Cardiac fibroblast (primary cell): ENCODE measurements at places on chromosomes 2 and 18.
A peak's percentile ranks its signal among the peaks of the same experiment; 100 is the strongest.

DNA sequence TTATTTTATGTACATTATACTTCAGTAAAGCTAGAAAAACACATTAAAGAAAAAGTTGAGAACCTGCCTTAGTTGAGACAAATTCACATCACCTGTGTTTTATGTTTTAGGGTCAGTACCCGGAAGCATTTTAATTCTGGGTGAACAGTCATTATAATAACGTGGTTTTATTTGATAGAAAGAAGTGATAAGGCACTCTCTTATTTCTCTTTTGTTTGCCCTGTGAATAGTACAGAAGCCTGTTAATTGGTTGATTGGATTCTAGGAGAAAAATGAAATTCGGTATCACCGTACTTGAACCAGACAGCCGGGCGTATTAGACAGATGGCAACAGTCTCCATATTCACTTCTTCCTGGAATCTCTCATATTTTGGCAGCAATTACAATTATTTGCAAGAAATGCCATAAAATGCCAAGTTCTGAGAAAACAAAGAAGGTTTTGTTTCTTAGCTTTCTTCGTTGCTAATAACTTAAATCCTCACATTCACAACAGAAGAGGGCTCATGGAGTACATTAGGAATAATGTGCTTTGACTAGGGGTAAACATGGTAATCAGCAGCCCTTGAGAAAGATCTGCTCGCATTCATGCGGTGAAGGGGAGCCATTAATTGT lies 168.7 kb upstream of the RASGRP3 start:
- DNase-seq, result peak; percentile 48

DNA sequence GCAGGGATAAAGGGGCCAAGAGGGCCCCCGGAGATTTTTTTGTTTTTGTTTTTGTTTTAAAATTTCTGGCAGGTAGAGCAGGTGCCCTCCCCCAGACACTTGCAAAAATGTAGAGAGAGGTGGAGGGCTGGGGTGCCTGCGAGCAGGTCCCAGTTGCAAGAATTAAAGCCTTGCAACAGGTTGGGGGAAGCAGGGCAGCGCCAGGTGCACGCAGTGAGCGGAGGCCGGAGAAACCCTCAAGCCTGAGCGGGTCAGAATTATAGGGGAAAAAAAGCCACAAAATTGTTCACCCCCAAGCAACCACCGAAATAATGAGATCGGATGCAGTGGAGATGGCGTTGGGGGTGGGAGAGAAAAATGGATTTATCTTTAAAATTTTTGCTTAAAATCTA lies 527 bp downstream of the IGFBP5 start:
- no peak for DNase-seq

DNA sequence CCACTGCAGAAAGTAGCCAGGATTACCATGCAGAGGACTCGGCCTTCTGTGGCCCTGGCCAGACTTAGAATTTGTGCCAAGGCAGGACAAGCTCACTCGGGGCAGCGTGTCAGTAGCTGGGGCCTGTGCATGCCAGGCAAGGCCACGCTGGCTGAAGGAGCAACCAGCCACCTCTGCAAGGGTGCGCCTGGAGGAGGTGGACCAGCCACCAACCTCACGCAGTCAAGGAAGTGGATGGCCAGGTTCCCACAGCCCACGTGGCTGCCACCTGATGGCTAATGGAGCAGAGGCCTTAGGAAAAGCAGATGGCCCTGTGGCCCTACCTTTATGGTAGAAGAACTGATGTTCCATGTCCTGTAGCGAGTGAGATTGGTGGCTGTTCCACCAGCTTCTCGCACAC lies 107.9 kb downstream of the CCDC74A start:
- no peak for DNase-seq

DNA sequence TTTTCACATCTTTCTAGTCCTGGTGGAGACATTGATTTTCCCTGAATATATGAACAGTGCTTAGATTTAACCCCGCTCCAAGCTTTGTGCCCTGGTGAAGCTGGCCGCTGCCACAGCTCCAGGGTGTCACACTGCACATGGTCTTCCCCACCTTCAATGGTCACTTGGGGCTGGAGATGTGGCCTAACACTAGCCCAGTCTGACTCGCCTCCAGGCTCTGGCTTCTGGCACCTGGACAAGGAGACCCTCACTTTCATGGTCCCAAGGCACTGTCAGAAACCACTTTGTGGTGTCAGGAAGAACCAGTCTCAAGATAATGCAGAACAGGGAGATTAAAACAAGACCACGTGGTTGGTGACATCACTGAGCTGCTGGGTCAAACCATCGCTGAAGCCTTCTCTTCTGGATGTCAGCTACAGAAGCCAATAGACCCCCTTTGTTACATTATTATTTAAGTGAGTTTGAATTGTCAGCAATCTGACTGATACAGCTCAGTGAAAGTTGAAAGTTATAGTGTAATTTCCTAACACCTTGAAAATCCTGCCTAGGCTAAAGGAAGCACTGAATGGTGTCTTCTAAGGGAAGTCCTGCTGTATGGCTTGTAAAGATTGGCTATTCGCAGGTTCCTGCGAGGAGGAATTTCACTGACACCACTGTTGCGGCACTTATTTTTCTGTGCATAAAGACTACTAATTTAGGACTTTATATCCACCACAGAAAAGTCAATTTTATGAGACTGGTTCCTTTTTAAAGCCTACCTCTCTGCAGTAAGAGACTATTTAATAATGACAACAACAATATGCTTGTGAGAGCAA lies 55.0 kb upstream of the CTDP1 start:
- no peak for DNase-seq

DNA sequence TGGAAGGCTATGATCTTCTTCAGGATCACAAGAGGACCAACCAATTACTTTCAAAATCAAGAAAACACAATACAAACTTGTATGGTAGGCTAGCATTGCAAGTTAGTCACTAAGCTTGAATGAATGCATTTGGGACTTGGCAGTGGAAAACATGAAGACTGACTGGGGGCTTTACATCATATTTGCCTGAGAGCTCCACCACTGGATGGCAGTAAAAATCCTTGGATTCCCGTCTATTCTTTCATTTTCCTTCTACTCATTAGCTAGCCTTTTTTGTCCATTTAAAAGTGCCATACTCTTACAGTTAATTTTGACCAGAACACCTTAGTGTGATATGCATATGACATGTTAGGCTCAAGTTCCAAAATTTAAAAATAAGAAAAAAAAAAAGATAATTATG lies 63.5 kb upstream of the RASGRP3 start:
- peak; percentile 86 for DNase-seq

GRCh38 chr2:233081232-233081730 lies 21.1 kb downstream of the INPP5D start:
- no peak for DNase-seq

DNA sequence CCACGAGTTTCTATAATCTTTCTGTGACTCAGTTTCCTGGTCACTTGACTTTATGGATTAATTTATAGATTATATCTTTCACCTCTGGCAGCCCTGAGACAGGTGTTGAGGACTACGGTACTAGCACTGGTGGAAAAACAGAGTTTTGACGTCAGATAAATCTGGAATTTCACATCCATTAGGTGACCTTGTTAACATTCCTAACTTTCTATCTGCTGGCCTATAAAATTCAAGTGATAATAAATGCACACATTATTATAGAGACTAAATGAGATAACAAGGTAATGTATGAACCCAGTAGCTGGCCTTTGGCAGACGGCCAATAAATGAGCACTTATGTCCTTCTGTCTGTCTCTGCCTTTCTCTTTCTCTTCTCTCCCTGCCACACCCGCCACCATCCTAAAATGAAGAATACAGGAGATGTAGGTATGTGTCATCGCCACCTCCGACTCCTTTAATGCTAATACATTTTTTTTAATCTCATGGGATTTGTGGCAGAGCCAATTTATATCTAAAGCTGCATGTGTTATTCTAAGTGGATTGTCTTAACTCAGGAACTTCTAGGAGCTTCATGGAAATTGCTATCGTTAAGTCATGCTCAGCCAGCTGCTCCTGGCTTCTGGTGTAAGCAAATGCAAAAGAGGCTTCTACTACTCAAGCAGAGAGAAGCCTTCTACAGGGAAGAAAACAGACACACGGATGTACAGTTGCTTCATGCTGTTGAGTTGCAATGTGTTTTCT lies 2.3 kb downstream of the TM4SF20 start:
- peak; percentile 67 for DNase-seq

DNA sequence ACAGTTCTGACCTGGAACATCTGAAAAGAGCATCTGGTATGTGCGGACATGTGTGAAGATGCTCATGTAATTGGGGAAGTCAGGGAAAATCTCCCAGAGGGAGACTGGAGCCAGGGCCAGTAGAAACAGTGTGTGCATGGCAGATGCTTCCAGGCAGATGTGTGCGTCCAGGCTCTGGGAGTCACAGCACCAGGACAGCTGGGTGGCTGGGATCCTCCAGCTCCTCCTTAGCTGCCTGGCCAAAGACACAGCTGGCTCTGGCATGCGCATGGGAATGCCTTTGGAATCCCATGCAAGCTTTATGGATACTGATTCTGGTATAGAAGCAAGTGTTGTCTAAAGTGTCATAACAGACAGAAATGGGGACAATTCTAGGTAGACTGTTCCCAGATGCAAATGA lies 369.7 kb downstream of the INSIG2 start:
- DNase-seq, result no peak

GRCh38 chr2:74216642-74217041 lies 18.2 kb downstream of the MTHFD2 start:
- DNase-seq, result no peak

DNA sequence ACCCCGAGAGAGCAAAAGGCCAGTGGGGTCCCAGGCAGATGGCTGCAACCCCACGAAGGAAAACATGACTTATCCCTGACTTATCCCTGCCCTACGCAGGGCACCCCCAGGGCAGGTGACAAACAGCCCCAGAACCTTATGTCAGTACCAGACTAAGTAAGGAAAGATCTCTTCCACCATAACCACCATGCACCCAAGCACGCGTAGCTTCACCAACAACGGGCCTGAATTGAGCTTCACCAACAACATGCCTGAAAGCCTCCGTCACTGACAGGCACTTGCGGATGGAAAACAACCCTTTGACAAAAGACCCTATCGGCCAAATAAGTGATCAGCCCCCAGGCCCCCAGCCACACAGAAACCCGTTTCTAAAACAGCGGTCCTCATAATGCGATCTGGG lies 34.1 kb downstream of the HDAC4 start:
- no peak for DNase-seq

- DNase-seq, result peak; percentile 12
Observed at GRCh38 chr2:174544156-174544555, 53.4 kb downstream of the WIPF1 start.

DNA sequence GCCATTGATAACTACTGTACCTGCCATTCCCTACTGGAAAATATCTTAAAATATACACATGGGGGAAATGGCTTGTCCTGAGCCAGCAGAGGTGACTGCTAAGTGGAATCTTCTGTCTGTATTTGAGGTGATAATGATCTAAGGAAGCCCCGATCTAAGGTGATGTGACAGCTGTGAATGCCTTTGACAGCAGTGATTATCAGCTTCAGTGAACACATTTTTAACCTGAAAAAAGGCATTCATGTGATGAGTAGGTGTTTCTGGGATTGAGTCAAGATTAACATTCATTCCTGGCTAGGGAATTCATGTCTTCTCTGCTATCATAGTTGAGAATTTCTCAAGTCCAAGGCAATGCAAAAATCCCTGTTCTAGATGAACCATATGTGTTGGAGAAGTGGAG lies 9.1 kb upstream of the MAPRE2 start:
- no peak for DNase-seq

DNA sequence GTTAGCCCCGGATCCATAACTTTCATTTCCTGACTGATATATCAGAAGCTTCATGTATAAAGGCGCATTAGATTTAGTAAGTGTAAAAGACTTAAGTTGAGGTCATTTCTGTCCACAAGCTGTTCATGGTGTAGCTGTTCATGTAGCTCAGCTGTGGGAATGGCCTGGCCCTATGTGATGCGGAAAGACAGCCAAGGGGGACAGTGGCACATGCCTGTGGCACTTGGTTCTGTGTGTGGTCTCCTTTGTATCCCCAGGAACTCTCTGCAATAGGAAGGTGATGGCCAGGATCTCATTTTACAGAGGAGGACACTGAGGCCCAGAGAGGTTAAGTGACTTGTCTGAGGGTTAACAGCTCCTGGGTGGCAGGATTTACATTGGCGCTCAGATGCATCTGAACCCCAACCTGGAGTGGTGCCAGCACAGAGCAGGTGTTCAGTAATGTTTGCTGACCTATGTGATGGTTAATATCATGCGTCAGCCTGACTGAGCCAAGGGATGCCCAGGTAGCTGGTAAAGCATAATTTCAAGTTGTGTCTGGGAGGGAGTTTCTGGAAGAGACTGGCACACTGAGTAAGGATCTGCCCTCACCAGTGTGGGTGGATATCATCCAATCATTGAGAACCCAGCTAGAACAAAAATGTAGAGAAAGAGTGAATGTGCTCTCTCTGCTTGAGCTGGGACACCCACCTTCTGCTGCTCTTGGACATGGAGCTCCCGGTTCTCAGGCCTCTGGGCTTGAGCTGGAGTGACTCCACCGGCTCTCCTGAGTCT lies 25.4 kb downstream of the HPCAL1 start:
- no peak for DNase-seq

DNA sequence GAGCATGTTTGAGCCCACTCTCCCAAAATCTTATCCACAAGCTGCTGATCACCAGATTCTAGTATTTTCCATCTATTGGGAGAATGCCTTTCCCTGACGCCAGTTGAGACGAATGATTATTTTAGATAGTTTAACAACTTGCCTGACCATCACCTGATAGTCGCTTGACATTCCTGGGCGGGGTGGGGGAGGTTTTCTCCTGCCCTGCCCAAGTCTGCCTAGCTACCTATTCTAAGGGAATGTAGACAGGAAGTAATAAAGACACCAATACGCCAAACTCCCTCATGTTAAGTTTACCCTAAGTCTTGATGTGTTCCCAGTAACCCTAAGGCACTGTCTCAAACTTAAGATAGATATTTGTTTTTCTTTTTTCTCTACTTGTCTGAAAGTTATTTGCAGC lies 4.6 kb upstream of the ACAA2 start:
- DNase-seq, result no peak

DNA sequence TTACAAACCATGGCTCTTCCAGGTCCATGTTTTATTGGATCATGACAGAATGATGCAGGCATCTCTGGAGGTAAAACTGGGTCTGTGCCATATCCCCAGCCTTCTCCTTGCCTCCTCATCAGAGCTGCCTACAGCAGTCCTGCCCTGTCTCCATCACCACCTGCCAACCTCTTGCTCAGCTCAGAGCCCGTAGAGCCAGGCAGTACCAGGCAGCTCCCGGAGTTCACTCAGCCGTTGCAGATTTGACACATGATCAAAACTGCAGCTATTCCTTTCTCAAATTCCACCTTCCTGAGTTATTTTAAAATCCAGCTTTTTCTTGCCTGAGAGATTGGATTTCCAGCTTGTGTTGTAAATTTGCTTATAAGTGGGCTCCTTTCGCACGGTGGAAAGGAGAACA lies 218.2 kb upstream of the CELF4 start:
- no peak for DNase-seq

DNA sequence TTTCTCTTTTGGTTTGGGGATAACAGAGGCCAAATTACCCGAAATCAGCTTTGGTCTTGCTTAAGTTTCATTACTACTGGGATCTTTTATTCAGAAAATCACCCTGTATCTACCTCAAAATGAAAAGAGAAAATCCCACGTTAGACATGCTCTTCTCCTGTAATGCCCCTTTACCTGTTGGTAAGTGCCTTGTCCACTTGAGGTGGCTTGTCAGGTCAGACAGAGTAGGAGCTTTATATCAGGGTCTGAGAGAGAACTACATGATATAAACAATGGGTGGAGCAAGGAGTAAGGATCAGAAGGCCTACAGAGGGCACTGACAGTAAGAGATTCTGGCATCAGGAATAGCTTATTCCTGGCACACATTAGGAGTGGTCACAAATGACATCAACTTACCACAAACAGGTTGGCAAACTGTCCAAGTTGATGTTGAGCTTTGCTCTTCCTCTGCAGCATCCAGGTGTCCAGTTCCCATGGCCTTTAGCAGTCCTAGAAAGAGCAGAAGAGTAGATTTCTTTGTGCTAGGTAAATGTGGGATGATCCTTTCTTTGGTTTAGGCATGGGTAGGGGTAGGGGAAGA lies at the start of gene REG1B:
REG1B (minus strand) TSS at position 209 of the 580 bp plus-strand sequence. CDS start 381 bp downstream, outside the sequence.
- no peak for DNase-seq
